Lower leg skin (tissue), 4 donors: ENCODE measurements at places on chromosomes 13 and 19. TPM values are rescaled to one million over a fixed set of nuclear protein-coding genes. Genes with fewer than 3 reads are reported as not detected.

Gene ZNF85
- total RNA-seq = 9.6 TPM

Gene ZGLP1
- 3.8 TPM for total RNA-seq

Gene GAPDHS
- 6.3 TPM for total RNA-seq

Gene C1QTNF9B
- total RNA-seq = not detected

Gene LYL1
- total RNA-seq = 4.9 TPM

Gene COLGALT1
- 46.8 TPM for total RNA-seq

Gene PCDH20
- total RNA-seq = 1.8 TPM

Gene TYROBP
- total RNA-seq = 29.9 TPM

Gene DLL3
- not detected for total RNA-seq

Gene ATP13A1
- 60.8 TPM for total RNA-seq

Gene SYNGR4
- not detected for total RNA-seq

Gene ZNF582
- total RNA-seq = 5.4 TPM

Gene SBK2
- not detected for total RNA-seq

Gene FOXA3
- not detected for total RNA-seq

Gene TSSK6
- total RNA-seq = 8.7 TPM

Gene ACP7
- total RNA-seq = 34.6 TPM

Gene CLEC17A
- total RNA-seq = not detected

Gene KLK14
- 13.4 TPM for total RNA-seq

Gene SLITRK5
- total RNA-seq = 0.44 TPM
